ENCODE measurements at places on chromosomes 11 and 22.
A peak's percentile ranks its signal among the peaks of the same experiment; 100 is the strongest.

- DNase-seq: no peak
Observed at GRCh38 chr11:47204637-47204989, 10.2 kb upstream of the DDB2 start.

DNA sequence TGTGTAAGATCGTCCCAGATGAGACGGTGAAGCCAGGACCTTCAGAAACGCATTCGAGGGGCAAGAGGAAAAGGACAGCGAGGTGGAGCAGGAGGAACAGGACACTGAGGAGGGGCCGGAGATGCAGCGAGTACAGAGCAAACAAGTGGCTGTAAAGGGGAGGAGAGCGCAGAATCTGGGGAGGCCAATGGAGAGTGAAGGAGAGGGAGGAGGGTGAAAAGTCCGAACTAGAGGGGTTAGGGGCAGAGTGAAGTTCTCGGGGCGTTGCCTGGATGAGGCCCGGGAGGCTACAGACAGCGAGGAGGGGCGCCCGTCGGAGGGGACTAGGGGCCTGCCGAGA is 8.8 kb upstream of the PPIL2 start:
- DNase-seq: no peak

- DNase-seq: no peak
Observed at GRCh38 chr22:49005557-49005956, 822.1 kb downstream of the BRD1 start.

GRCh38 chr22:44711241-44711560 is 9.2 kb downstream of the PRR5 start:
- DNase-seq: no peak

- DNase-seq: peak; percentile 56
Observed at GRCh38 chr11:12288212-12288930, 89.0 kb upstream of the PARVA start.

DNA sequence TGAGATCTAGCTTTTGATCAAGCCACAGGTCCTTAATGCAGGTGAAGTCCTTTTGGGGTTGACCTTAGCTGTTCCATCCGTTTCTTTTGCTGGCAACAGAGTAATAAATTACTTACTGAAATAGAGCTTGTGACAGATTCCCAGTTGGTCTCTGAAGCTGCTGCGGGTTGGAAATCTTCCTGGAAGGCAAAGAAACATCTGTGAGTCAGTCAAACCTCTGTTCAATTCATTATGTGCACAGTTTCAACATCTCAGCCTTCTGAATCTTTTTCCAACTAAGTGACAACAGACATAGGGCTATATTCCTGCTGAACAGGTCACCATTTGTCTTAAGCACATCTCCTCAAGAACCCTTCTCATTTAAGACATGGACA is 88.9 kb upstream of the DDI1 start:
- DNase-seq: no peak

DNA sequence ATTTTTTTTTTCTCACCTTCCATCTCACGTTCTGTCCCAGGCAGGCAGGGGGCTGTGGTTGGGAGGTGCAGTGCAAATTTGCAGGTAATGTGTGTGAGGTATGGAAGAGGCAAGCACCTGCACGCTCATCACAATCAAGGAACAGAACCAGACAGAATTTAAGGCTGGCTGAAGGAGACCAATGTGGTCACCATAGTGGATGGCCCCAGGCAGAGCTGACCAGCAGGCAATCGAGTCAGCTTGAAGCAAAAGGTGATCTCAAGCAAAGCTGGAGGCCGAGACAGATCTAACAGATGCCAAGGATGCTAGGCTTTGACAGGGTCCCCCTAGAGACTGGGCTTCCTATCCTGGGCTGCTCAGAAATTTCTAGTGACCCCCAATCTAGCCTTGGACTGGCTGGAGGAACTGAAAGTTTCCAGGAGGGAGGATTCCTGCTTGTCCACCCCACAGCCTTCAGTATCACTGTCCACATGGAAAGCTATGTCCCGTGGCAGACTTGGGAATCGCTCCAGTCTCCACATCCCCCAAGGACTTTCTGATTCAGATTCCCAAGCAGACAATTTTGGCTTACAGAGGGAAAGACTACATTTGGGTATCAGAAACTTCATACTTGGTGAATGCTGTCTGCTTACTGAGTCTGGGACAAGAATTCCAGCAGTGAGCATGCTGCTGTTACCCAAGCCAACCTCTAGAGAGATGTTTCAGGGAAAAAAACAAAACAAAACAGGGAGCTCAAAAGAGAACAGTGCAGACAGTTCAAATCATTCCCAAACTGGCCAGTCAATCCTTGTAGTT is 9.0 kb upstream of the MICAL3 start:
- no peak for DNase-seq

GRCh38 chr11:69686856-69687255 is 11.7 kb upstream of the LTO1 start:
- no peak for DNase-seq

DNA sequence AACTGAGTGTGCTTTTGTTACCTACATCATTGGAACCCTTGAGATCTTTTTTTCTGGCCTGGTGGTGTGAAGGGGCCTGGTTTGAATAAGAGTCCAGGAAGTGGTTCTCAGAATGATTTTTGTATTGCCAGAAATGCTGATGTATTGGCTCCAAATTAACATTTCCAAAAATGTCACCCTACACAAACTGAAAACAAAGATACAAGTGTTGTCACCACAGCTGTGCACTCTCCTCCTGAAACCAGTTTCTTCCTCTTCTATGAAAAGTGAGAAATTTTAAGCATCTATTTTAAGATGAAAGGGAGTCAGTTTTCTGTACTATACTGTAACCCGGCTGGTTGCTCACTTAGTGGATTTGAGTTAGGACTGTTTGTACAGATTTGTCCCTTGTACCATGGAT is 218.8 kb downstream of the PGR start:
- DNase-seq: no peak

DNA sequence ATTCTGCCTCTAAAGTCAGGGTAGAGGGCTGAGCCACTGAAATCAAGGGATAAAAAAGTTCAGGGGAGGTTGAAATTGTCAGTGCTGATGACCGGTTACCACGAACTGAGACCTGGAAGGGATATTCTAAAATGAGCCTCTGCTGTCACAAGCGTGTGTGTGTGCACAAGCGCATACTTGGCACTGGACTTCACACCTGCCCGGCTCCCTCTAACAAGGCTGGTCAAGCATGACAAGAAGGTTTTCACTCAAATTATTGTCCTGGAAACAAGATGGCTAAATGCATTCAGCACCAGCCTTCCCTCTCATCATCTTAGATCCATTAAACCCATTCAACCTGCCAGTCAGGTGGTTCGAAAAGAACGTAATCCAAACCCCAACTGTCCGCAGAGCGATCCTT is 54.8 kb upstream of the CECR2 start:
- DNase-seq: no peak

DNA sequence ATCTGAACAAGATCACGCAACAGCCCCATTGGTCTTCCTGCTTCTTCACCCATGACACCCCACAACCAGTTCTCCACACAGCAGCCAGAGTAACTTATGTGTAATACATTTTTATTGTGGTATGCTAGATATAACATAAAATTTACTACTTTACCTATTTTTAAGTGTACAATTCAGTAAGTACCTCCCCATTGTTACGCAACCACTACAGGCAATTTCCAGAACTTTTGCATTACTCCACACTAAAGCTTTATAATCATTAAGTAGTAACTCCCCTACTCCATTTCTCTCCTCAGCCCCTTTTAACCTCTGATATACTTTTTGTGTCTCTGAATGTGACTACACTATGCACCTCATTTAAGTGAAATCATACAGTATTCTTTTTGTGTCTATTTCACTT is 575.4 kb upstream of the CADM1 start:
- no peak for DNase-seq

DNA sequence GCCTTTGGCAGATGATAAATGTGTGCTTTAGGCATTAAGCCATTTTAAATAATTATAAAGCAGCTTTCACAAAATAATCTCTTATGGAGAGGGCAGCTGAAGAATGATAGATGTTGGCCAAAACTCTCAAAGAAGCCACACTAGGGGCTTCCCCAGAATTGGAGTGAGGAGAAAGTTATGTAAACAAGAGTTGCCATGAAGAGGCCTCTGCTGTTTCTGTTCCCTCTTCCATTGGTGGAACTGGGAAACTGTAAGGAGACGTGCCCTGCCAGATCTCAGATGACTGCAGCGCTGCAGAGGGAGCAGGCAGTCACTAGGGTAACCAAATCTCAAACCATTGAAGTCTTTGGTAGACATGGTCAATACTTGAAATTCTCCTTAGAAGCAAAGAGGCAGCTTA is 19.4 kb upstream of the APLP2 start:
- DNase-seq: no peak

GRCh38 chr11:12381875-12382274 is 4.5 kb downstream of the PARVA start:
- no peak for DNase-seq

- no peak for DNase-seq
Observed at GRCh38 chr11:121448431-121448941, 3.6 kb upstream of the SORL1 start.

DNA sequence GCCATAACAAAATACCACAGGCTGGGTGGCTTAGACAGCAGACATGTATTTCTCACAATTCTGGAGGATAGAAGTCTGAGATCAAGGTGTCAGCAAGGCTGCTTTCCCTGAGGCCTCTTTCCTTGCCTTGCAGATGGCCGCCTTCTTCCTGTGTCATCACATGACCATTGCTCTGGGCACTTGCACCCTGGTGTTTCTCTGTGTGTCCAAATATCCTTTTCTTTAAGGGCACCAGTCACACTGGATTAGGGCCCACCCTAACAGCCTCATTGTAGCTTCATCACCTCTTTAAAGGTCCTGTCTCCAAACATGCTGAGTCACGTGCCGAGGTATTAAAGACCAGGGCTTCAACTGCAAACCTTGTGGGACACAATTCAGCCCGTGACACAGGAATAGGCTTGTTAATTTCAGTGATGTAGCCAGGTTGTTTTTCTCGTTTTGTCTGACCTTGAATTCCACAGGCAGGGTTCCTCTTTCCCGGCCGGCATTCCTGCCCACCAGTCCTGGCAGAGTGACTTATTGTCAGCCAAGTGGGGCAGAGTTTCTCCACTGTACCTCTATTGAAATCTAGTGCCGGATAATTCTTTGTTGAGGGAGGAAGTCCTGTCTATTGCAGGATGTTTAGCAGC is 100.1 kb downstream of the KCNQ1OT1 start:
- DNase-seq: no peak

DNA sequence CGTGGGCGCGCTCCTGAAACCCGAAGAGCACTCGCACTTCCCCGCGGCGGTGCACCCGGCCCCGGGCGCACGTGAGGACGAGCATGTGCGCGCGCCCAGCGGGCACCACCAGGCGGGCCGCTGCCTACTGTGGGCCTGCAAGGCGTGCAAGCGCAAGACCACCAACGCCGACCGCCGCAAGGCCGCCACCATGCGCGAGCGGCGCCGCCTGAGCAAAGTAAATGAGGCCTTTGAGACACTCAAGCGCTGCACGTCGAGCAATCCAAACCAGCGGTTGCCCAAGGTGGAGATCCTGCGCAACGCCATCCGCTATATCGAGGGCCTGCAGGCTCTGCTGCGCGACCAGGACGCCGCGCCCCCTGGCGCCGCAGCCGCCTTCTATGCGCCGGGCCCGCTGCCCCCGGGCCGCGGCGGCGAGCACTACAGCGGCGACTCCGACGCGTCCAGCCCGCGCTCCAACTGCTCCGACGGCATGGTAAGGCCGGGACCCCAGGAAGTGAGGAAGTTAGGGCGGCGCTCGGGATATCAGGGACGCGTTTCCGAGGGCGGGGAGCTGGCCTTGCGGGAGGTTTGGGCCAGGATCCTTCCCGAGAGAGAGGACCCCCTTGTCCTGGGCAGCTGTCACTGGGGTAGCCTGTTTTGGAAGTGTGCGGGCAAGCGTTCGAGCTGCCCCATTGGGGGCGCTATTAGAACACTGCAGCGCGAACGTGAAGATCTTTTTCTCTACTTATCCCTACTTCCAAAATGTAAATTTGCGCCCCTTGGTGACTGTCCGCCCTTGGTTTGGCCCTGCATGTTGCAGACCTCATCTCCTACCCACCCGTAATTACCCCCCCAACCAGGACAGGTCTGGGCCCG is 796 bp downstream of the MYOD1 start:
- no peak for DNase-seq

DNA sequence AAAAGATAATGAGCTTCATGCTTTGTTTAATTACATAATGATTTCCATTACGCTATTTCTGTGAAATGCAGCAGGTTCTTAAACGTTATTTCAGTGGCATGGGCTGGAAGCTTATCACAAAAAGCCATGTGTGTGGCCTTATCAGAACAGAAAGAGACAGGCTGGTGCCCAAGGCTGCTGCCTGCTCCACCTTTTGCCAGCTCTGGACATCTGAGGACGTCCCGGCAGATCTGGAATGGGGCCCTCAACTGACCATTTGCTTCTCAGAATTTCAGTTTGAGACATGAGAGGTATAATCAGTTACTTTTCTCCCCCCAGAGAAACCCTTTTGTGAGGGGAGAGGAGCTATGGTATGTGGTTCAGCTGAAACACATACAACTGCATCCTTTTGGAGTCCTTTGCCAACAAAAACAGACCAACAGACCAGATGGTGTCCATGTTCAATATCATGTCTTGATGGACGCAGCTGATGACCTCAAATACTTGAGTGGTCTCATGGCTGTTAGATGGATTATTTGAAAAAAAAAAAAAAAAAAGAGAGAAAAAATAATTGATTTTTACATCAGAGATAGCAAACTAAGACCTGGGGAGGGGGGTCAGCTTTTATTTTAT is 8.6 kb downstream of the CDPF1 start:
- DNase-seq: no peak

- DNase-seq: no peak
Observed at GRCh38 chr11:64801561-64802369, 1.2 kb downstream of the MAP4K2 start.

- DNase-seq: no peak
Observed at GRCh38 chr11:127806501-127806900, 780.9 kb downstream of the ETS1 start.

- no peak for DNase-seq
Observed at GRCh38 chr11:125903711-125904659, at the start of gene DDX25. Gene DDX25 (plus strand): TSS chr11:125904508. CDS start chr11:125904518, 10 bp downstream.

- no peak for DNase-seq
Observed at GRCh38 chr11:3855808-3856491, 486 bp downstream of the STIM1 start.

GRCh38 chr22:18058371-18059093 is 19.3 kb upstream of the PEX26 start:
- DNase-seq: no peak

- DNase-seq: no peak
Observed at GRCh38 chr11:58059007-58059350, 28.2 kb downstream of the OR6Q1 start.

GRCh38 chr11:94199136-94200130 is 70.8 kb downstream of the PANX1 start:
- DNase-seq: no peak

DNA sequence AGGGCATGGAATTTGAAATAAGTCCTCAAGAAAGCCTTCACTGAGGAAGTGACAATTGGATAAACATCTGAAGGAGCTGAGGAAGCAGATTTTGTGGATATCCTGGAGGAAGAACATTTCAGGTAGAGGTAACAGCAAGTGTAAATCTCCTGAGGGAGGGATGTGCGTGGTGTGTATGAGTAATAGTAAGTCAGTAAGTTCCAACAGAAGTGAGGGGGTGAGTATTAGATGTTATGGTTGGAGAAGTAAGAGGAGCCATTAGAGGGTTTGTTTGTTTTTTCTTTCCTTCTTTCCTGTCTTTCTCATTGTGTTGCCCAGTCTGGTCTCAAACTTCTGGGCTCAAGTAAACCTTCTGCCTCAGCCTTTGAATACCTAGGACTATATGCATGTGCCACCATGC is 29.0 kb downstream of the ANKRD42 start:
- no peak for DNase-seq
